ENCODE measurements at places on chromosomes 3 and 15. TPM values are rescaled to one million over a fixed set of nuclear protein-coding genes. Genes with fewer than 3 reads are reported as not detected.

The ZIC4 gene
- total RNA-seq, result not detected

The TIMMDC1 gene
- 84.1 TPM for total RNA-seq

The CAND2 gene
- total RNA-seq, result not detected

The DAZL gene
- total RNA-seq, result not detected

The IMPG2 gene
- 0.50 TPM for total RNA-seq

The DNAJC19 gene
- 90.0 TPM for total RNA-seq

The RNF111 gene
- 55.2 TPM for total RNA-seq

The FBXO40 gene
- total RNA-seq, result not detected

GRCh38 chr3:62558549-62559112, 185.3 kb upstream of the FEZF2 start:
- no peaks in the 10 kb centered on the region for H3K36me3 ChIP-seq
- H3K27ac ChIP-seq, result no peak overlapping the region
- no peaks in the 10 kb centered on the region for H3K4me1 ChIP-seq
- H3K27me3 ChIP-seq, result no peaks in the 10 kb centered on the region
- H3K4me3 ChIP-seq, result no peak overlapping the region

- no peaks in the 10 kb centered on the region for H3K4me1 ChIP-seq
- no peak overlapping the region for H3K27ac ChIP-seq
- no peak overlapping the region for H3K4me3 ChIP-seq
- no peak for DNase-seq
- H3K36me3 ChIP-seq, result no peaks in the 10 kb centered on the region
- no peaks in the 10 kb centered on the region for H3K27me3 ChIP-seq
Observed at GRCh38 chr3:76400141-76400540, 614.8 kb upstream of the ZNF717 start.

DNA sequence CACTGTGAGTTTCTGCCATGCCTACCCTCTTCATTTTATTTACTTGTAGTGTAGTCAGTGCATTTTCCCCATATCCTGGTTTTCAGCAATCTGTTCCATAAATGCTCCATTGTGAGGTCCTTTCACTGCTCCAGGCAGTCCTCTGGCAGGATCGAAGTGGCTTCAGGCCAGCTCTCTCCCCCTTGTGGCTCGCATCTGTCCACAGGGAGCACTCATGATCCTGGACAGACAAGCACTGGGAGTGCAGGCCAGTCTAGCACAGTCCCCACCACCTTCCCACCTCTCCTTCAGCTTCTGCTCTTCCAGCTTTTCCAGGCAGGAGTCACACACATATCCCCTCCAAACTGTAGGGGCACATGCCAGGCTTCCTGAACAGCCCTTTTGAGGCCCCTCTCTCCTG, 173.6 kb downstream of the PPM1L start:
- no peak overlapping the region for H3K27ac ChIP-seq
- H3K4me1 ChIP-seq, result no peaks in the 10 kb centered on the region
- peak; percentile 63 for DNase-seq
- H3K4me3 ChIP-seq, result no peak overlapping the region
- no peaks in the 10 kb centered on the region for H3K27me3 ChIP-seq
- no peaks in the 10 kb centered on the region for H3K36me3 ChIP-seq

DNA sequence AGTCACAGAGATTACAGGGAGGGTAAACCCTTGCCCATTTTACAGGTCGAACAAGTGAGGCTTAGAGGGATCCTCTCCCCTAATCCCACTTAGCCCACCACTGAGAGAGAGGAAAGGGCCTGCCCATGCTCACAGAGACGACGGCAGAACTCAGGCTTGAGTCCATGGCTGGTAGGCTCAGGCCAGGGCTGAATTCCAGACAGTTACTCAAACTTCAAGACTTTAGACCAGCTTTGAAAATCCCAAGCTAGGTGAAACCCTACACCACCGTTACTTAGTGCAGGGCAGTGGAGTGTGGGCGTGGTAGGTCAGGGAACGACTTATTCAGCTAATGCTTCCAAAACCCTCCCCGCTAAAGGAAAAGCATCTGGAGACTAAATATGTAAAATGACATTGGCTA, 16.4 kb downstream of the GRIP2 start:
- H3K4me1 ChIP-seq, result no peaks in the 10 kb centered on the region
- DNase-seq, result no peak
- H3K27ac ChIP-seq, result no peak overlapping the region
- H3K4me3 ChIP-seq, result no peak overlapping the region
- no peaks in the 10 kb centered on the region for H3K36me3 ChIP-seq
- H3K27me3 ChIP-seq, result peaks cover 66% of the 10 kb centered on the region

- no peak for DNase-seq
- H3K4me1 ChIP-seq, result no peaks in the 10 kb centered on the region
- H3K27ac ChIP-seq, result no peak overlapping the region
- H3K27me3 ChIP-seq, result no peaks in the 10 kb centered on the region
Observed at GRCh38 chr3:180117381-180118163, 80.8 kb upstream of the PEX5L start.

GRCh38 chr3:107249132-107249531, 128.1 kb upstream of the CCDC54 start:
- no peak overlapping the region for H3K27ac ChIP-seq
- no peaks in the 10 kb centered on the region for H3K27me3 ChIP-seq

DNA sequence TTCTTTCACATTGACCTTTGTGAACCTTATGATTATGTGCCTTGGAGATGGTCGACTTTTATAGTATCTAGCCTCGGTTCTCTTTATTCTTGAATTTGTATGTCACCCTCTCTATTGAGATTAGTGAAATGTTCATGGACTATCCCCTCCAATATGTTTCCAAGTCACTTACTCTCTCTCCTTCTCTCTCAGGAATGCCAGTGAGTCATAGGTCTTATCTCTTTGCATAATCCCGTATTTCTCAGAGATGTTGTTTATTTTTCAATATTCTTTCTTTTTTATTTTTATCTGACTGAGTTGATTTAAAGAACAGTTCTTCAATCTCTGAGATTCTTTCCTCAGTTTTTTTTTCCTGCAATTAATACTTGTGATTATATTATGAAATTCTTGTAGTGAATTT, 411.6 kb upstream of the CADM2 start:
- no peaks in the 10 kb centered on the region for H3K4me1 ChIP-seq
- H3K4me3 ChIP-seq, result no peak overlapping the region
- H3K36me3 ChIP-seq, result no peaks in the 10 kb centered on the region
- DNase-seq, result no peak
- H3K27me3 ChIP-seq, result no peaks in the 10 kb centered on the region

- peak; percentile 70 for DNase-seq
- peaks cover 11% of the 10 kb centered on the region for H3K36me3 ChIP-seq
- H3K27ac ChIP-seq, result no peak overlapping the region
- H3K27me3 ChIP-seq, result no peaks in the 10 kb centered on the region
Observed at GRCh38 chr15:31215490-31216214, 111.0 kb upstream of the KLF13 start.

- no peak overlapping the region for H3K27ac ChIP-seq
- peak overlapping the region; percentile 82 for H3K4me3 ChIP-seq
- peaks cover 21% of the 10 kb centered on the region for H3K36me3 ChIP-seq
- no peaks in the 10 kb centered on the region for H3K27me3 ChIP-seq
Observed at GRCh38 chr15:43104426-43104825, 1.4 kb downstream of the UBR1 start.

DNA sequence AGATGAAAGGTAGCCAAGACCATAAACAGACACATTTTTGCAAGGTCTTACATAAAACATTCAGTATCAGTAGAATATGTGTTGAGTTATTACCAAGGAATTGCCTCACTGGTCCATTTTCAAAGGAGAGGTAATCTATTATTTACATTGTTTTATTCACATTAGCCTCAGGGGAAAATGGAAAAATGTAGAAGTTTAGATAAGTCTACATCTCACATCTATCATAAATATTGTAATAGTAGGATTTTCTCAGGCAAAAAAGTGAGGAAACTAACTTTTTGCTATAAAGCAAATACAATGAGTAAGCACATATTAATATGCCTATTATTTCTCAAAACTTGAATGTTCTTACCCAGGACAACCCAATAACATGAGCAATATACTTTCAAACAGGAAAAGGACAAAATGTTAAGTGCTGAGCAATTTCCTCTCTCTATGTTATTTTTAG, 184.6 kb upstream of the AGTR1 start:
- no peak overlapping the region for H3K4me3 ChIP-seq
- H3K36me3 ChIP-seq, result no peaks in the 10 kb centered on the region
- no peaks in the 10 kb centered on the region for H3K27me3 ChIP-seq
- DNase-seq, result no peak

DNA sequence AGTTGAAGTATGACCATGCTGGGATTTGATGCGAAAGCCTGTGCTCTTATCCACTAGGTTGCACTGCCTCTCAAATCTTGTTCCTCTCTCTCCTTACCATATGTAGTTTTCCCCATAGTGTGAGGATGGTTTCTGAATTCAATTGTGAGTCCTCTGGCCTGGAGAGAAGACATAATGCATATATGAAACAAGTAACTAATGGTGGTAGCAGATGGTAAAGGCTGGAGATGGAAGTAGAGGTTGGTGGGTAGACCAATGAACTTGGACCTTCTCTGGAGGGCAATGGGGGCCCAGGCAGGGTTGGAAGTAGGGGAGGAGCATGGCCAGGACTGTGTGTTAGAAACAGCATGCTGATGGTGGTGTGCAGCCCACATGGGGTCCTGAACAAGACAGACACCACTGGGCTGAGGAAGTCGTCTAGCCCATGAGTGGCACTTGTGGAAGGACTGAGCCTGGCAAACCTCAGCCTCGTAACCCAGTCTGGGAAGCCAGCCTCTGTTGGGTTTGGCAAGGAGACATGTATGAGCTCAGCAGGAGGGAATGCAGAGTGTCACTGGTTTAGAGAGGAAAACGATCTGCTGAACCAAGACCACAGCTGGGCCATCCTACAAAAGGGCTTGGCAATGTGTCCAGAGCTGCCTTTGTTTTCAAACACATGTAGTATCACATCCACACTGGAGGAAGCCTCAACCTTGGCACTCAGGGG, 18.5 kb upstream of the LMCD1 start:
- peak; percentile 37 for DNase-seq
- no peaks in the 10 kb centered on the region for H3K36me3 ChIP-seq
- H3K27me3 ChIP-seq, result no peaks in the 10 kb centered on the region
- no peak overlapping the region for H3K27ac ChIP-seq
- no peak overlapping the region for H3K4me3 ChIP-seq
